ENCODE measurements at places on chromosomes 3 and 15.

DNA sequence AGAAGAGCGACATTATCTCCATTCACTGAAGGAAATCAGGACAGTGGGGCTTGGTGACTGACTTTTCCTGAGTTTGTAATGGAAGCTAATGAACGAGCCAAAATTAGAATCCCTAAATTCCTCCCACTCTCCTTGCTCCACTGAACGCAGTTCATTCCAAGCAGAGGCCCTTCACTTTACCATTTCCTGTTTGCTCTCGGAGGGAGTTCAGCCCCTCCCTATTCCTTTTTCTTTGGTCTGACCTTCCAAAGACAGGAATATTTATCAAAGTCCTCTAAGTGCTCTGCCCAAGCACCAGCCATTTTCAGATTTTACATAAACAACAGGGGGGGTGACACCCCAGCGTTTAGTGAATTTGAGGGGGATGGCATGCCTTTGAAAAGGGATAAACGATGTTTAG, 24.0 kb upstream of the PTPRG start:
- DNase-seq, result no peak

- no peak for DNase-seq
Measured at GRCh38 chr3:147422601-147423536, 13.7 kb downstream of the ZIC1 start.

DNA sequence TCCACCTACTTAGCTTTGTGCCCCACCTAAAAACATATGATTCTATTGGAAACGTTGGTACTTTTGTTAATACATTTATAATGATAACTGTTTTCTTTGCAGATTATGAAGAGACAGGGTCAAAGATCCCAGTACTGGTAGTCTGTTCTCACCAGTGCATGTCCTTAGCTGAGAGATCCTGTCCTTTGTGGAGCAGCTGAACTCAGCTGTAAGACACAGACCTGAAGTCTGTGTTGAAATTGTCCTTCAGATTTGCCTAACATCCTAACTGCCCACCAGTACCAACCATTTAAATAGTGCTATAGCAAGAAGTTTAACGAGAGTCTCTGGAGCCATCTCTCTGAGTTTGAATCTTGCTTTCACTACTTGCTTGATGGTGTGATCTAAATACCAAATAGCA, 398.7 kb downstream of the FEZF2 start:
- DNase-seq, result no peak

- no peak for DNase-seq
Measured at GRCh38 chr3:198076722-198077308, 116.8 kb downstream of the LMLN start.

DNA sequence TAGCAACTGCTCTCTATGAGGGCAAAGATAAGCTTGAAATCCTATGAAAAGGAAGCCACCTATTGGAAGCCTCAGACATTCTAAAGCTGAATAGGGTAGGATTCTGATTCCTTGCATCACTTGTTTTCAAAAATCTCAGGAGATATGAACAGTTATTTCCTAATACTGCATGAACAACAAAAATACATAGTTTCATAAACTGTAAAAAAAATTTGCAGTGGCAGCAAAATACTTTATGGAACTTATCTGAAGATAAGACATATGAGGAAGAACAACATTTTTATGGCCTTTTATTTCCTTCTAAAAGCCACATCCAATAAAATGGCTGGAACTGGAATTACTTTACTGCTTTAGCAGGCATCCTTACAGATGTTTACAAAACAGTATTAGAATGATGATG, 29.9 kb downstream of the AP3S2 start:
- DNase-seq, result no peak

- DNase-seq, result no peak
Measured at GRCh38 chr3:122251428-122251827, 68.0 kb downstream of the CASR start.

DNA sequence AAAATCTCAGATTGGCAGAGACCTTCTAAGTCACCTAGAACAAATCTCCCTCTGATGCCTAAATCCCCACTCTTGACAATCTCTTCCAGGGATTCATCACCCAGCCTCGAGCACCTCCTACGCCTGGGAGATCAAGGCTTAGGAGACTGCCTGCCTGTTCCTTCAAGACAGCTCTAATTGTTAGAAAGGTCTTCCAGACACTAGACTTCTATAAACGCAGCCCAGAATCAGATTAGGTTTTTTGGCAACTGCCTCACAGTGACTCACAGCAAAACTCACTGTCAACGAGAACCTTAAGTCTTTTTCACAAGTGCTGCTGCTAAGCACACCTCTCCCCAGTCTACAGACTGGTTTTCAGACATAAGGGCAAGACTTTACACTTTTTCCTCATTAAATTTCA, 23.1 kb downstream of the SRGAP3 start:
- DNase-seq, result no peak

DNA sequence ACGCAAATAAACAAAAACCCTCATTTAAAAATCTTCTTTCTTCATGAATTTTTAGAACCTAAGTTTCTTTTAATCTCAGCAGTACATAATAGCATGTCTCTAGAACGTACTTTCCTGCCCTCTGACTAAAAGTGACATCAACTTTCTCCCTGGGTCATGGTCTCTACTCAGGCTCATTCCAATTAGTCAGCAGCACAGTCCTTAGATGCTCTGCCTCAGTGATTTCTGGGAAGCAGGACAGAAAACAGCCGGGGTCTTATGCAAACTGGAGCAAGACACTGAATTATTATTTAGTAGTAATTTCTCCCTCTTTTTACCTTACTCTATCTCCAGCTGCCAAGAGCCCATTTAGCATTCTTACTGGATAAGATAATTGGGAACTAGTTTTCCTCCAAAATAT, 365.2 kb downstream of the TUSC7 start:
- no peak for DNase-seq

GRCh38 chr15:97688177-97688576, 272.3 kb upstream of the ARRDC4 start:
- no peak for DNase-seq

DNA sequence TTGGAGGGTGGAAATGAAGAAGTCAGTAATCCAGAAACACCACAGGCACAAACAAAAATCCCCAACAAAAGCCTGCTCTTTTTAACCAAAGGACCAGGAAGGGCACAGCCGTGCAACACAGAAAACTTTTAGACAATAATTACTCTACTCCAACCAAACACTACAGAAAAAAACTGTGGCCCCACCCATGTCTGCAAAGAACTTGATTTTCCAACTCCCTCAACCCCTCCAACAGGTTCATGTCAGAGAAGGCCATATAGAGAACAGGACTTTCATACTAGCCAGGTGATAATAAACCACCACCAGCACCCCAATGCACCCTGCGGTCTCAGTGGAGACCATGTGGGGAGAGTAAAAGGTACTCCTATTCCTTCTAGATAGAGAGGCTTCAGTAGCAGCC, 16.8 kb downstream of the PHC3 start:
- no peak for DNase-seq

GRCh38 chr15:84804005-84804900, 12.9 kb upstream of the ALPK3 start:
- no peak for DNase-seq

GRCh38 chr15:26537663-26538062, 235.2 kb downstream of the GABRB3 start:
- no peak for DNase-seq

DNA sequence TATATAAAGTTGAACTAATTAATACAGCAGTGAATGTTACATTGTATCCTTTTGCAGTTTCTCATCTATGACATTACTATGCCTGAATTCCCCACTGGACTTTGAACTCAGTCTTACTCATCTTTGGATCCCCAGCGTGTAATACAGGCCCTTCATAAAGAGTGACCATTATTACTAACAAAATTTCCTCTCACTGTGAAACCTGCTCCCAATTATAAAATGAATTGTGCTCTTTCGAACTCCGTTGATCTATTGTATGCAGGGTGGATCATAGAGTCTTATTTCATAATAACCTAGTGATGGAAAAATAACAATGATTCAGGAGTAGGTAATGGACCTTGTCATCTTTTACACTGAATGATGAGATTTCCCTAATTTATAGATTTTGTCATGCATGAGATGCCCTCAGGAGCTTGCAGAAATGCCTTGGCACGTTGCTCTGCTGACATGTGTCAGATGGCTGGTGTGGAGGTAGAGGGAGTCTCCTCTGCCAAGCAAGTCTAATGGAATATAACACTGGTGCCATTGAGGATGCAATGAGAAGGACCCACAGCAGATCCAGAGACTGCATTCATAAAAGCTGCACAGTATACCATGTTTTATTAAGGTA, 25.5 kb downstream of the B3GNT5 start:
- no peak for DNase-seq

DNA sequence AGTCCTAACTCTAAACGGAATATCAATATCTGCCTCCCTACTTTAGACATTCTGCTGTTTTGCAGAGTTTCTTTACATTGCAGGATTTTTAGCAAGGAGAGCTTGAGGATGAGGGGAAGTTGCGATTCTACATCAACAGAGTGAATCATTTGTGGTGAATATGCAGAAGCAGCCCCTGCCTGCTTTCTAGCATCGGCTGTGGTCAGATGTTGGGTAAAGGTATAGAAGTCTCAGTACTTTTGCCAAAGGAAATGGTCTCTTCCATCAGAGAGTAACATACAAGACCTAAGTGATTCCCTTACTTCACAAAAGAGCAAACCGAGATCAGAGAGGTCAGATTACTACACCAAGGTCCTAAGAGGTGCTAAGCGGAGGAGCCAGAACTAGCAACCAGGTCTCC, 15.2 kb downstream of the ST3GAL6 start:
- DNase-seq, result no peak

DNA sequence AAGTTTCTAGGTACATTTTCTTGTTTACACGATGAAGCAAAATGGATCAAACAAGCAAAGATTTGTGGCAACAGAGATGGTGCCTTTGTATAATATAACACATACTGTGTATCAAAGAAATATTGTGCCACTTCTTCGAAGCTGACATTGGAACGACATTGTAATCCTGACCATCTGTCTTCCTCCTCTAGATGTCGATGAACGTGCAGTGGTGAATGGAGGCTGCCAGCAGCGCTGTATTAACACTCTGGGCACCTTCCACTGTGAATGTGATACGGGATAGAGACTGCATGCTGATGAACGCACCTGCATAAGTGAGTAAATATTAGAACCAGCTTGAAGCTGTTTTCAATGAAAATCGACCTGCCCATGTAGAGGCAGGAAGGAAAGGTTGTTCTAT, 613.3 kb upstream of the GOLIM4 start:
- no peak for DNase-seq

DNA sequence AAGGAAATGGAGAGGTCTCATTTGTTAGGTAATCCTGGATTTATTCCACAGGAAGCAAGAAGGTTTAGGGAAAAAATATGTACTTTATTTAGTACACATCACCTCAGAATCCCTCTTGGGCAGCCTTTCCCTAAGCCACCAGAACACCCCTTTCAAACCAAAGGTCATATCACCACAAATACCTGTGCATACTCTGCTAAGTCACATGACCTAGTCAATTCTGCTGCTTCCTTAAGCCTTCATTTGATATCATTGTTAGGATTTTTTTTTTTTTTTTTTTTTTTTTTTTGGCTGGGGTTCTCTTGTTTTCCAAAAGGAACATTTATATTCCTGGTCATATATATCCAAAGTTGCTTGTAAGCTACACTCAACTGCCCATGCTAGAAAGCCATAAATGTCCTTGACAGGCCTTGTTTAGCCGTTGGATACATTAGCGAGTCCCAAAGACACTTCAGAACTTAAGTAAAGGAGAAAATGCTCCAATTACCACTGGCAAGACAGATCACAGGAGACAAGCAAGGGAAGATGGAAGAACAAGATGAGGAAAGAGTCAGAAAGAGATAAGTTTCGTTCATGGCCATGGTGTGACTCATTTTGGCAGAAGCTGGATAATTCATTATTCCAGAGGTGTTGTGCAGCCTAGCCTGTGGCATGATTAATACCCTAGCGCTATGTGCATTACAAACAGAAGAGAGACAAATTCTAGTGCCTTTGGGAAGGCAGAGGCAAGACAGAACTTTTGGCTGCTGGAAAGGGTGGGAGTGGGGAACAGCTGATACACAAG, 155.6 kb upstream of the SLC2A2 start:
- DNase-seq, result no peak

GRCh38 chr3:23971684-23972083, 26.6 kb downstream of the NR1D2 start:
- DNase-seq, result no peak

DNA sequence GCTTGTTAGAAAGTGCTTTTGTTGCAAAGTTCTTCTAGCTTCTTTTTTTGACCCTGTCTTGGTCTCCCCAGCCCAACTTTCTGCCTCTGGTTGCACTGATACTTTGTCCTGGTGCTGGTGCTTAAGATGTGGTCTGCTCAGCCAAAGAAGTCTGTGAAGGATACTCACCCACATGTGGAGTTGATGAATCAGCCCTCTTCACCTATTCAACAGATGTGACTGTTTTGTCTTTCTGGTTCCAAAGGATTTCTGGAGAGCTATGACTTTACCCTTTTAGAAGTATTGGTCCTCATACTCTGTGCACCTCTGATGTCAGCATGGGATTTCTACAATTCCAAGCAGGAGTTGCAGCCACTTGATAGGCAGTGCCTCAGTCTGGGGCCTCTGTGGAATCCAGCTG, 84.1 kb downstream of the PCCB start:
- no peak for DNase-seq

All from HS-5 (cell line).